Bone marrow (tissue), 2 donors: ENCODE measurements at places on chromosomes 16 and 17.

DNA sequence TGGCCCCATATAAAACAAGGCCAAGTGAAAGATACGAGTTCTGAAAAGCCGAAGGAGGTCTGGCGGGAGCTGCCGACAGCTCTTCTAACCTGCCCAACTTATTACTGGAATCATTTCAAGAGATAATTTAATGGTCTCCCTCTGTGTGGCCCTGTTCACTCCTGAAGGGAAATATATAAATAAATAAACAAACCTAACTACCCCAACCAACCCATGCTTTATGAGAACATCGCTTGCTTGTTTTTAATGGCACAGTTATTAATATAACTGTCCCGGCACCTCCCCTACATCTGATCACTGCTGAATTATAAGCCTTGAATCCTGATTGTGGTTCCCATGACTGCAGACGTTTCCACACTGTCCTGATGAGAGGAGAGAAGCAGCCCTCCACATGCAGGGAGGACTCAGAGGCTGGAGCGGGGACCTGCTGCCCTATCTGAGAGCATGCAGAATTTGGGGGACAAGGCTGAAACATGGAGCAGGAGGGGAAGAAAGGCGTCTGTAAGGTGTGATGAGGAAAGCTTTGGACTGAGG, 22.2 kb downstream of the CDK5RAP3 start:
- DNase-seq, result no peak

DNA sequence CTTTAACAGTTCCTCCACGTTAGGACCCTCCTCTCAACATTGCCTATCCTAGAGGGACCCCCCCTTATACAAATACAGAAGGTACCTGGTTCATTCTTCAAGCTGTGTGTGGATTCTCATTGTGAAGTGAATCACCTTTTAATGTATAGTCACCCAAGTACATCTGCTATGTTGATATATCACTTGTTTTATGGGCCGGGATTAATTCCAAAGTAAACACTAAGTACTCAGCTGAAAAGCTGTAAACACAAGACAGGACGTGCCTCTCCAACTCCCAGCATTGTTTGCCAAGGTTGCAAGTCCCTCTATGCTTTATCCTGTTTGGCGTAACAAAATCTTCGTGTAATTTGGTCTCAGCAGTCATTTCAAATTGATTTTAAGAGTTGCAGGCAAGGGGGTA, 123.6 kb downstream of the RBFOX1 start:
- DNase-seq, result no peak

DNA sequence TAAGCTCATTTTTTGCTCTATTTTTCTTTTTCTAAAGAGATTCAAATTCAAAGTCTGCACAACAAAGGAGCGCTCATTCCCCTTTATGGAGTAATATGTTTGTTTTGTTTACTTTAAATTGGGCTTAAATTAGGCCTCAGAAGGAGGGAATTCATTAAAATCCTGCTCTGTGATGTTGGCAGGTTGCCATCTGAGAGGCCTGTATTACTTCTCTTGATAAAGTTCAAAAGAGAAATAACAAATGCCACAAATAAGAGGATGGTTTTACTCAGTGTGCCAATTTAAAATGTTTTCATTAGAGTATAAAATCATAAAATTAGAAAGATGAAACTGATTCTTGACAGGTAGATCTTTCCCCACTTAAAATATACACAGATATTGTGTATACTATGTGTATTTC, 54.5 kb upstream of the HLF start:
- DNase-seq, result no peak

DNA sequence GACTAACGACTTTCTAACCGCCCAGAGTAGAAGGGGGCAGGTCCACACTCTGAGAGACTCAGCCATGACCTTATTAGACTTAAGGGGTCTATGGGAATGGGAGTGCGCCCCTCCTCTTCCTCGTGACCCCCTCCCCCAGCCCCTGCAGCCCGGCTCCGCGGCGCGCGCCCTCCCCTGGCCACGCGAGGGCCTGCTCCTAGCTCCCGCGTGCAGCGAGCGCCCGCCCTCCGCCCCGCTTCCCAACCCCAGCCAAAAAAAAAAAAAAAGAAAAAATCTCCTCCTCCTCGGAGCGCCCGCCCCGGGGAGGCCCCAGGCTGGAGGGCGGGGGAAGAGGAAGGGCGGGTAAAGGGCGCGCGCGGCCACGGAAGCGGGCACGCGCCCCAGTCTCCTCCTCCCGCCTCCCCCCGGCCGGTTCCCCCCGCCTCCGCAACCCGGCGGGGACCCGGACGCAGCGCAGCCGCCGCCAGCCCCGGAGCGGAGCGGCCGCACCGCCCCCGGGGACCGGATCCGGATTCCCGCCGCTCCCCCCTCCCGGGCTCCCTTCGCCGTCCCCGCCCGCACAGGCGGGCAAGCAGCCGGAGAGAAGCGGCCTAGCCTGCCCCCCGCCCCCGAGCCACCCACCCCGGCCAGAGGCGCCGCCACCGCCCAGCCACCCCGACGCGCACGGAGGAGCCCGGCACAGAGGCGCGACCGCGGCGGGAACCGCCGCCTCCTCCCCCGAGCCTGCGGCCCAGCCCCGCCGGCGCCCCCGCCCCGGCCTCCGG, 949 bp downstream of the UBTF start:
- peak; percentile 79 for DNase-seq

DNA sequence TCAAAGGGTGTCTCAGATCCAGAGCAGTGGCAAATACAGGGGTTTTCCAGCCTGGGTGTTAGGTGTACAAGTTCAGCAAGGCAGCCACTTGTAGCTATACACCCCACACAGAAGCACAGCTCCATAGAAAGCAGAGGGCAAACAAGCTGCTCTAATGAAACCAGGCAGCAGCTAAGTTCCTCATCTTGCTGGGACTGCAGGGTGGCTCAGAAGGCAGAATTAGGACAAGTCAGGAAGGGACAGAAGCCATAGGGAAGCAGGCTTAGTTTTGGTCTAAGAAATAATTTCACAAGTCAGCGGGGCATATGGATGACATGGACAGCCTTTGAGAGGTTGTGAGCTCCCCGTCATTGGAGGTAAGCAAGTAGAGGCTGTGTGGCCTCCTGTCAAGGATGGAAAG, 23.7 kb downstream of the CNGB1 start:
- DNase-seq, result no peak

DNA sequence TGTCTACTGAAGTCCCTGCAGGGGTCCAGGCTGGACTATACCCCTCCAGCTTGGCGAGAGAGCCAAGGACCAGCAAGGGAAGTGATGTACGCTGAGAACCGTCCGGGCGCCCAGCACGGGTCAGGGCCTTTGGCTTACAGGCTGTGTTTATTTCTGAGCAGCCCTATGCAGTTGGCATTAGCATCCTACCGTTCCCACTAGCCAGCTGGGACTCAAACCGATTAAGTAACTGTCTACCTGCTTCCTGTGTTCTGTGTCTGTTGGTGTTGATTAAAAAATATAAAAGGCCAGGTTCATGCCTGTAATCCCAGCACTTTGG, 73.8 kb downstream of the CMIP start:
- DNase-seq, result no peak

DNA sequence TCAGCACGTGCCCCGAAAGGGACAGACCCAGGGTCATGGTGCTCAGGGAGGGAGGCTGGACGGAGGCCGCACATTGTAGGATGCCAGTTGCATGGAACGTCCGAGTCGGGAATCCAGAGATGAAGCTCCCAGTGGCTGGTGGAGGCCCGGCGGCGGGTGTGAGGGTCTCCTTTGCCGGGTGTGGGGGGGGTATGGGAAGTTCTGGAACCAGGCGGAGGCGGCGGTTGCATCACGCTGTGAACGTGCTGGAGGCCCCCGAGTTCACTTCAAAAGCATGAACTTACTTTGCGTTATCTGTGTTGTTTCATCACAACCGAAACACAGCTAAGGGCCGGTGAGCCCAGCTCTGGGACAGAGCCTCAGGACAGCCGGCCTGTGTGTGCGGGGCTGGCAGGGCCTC, 73.4 kb upstream of the GNG13 start:
- DNase-seq, result no peak

DNA sequence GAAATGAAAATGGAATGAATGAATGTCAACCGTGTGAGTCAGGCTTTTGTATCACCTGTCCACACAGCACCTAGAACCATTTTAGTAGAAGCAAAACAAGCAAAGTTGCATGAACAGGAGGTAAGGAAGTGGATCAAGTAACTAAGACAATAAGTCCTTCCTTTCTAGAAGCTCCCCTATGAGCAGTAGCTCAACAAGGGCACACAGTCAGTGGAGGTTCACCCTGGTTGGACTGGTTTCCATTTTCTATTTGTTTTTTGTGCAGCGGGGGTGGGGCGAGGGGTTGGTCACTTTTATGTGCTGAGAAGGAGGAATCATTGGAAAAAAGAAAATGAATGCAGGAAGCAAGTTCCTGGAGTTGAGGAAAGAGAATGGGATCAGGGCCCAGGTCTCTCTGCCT, 4.0 kb upstream of the HSBP1 start:
- no peak for DNase-seq

DNA sequence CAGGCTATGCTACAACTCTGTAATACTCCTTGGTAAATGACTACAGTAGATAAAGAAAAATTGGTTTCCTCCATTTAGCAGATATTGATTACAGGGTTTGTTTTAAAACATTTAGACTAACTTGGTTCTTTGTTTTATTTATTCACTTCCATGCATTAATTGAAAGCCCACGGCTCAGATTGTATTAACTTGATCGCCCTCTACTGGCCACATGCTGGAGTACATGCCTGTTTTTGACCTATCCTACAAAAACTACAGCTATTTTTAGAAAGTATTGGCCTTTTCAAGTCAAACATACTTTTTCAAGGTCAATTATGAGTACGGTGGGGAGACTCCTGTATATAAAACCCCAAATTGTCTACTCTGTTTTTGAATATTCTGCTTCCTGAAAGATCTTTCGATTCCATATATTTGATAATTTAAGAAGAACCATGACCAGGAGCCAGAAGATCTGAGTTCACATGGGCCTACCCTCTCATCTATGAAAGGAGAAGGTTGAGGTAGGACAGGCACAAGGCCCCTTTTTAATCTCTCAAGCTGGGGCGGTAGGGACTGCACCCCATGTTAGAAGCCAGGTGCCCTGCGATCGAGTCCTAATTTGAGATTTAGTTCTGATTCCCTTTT, 51.8 kb downstream of the CA10 start:
- no peak for DNase-seq

DNA sequence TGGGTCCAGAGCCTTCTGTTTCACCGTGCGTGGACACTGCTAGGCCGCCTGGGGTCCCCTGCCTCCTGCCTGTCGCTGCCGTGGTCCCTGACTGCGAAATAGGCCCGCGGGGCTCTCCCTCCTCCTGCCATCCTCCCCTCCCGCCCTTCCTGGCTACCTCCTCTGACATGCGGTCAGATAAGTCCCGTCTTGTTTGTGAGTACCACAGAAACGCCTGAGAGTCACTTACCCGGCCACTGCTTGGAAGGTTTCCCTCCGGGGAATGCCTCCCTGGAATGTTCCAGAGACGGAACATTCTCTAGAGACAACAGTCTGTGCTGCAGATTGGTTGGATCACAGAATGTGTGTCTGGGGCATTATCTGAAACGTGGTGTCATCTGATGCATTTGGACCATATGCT, 22.7 kb downstream of the CIBAR2 start:
- DNase-seq, result no peak

DNA sequence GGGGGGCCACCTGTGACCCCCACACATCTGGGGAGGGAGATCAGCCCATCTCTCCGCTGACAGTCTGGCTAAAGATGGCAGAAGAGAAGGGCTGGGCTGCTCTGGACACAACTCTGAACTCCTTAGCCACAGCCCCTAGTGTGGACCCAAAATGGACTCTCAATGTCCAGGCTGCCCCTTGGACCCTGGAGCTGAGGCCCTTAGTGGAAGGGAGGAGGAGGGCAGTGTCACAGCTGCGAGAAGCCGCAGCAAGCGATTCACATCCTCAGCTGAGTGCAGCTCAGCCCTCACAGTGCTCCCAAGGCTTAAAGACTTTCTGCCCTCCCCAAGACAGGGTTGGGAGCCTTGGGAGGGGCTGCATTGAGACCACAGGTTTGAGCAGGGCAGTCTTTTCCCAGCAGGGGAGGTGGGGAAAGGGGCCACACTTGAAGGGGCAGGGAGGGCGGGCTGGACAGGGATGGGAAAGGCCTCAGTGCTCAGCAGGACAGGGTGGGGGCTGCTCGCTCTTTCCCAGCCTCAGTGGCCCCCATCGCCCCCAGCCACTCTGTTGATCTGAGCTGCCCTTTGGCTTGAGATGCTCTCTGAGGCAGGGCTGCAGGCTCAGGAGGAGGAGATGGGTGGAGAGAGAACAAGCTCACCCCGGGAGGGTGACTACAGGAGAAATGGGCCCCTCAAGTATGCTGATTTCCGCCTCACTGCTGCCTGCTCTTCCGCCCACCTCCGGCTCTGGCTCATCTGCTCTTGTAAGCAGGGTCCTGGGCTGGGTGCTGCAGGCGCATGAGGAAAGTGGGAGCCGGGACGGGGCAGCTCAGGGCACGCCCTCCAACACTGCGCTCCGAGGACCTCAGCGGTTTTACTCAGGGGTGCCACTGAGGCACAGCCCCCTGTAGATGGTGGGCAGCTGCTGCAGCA, 50.9 kb upstream of the MTSS2 start:
- no peak for DNase-seq

- no peak for DNase-seq
These were observed 806 bp downstream of the PERCC1 start for GRCh38 chr16:1431497-1432270.
